ENCODE measurements at places on chromosomes 7 and 10.

- no peak for DNase-seq
Measured at GRCh38 chr7:108321359-108321758, 134.9 kb downstream of the NRCAM start.

- no peak for DNase-seq
Measured at GRCh38 chr7:33876596-33877274, 28.6 kb upstream of the BMPER start.

GRCh38 chr7:135480966-135481597, 28.8 kb downstream of the CNOT4 start:
- no peak for DNase-seq

DNA sequence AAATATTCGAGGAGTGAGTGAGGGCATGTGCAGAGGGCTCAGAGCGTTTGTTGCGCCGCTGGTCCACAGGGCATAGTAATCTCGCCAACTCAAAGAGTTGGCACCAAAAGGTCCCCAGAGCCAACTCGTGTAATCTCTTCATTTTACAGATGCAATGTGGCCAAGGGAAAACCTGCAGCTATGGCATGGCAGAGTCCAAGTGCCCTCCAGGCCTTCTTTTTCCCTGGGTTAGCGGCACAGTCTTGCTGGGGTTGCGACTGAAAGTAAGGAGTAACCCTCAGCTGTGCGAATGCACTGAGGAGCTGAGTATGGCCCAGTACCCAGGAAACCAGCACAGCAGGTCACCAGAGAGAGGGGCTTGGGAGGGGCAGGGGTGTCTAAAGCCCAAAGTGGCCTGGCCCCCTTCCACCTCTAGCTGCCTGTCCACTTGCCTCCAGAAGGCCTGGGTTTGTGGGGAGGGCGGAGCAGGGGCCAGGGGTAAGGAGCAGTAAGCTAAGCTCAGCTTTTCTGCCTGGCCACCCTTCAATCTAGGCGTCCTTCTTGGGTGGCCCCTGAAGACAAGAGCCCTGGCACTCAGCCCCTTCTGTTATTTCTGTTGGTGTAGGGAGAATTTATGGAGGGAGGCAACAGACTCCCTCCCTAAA, 3.3 kb upstream of the GAD2 start:
- no peak for DNase-seq

GRCh38 chr7:109407756-109408155, 838.1 kb downstream of the DNAJB9 start:
- DNase-seq: no peak

- no peak for DNase-seq
Measured at GRCh38 chr7:50330696-50331095, 26.2 kb downstream of the IKZF1 start.

DNA sequence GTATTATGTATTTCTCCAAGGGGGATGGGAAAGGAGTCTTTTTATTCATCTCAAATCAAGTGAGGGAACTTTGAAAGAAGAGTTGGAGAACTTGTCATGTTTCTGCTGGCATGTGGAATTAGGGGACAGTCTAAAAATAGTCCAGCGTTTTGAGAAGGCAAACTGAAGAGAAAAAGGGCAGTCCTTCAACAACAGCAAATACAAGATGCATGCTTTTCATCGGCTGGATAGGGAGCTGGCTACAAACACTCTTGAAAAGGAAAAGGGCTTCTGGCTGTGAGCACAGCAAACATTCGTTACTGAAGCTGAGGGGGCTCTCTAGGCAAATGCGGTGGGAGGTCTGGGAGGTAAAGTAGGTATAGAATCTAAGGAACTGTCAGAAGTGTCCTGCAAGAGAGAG, 91.9 kb downstream of the AHR start:
- DNase-seq: no peak

GRCh38 chr7:121167971-121168370, 160.8 kb upstream of the WNT16 start:
- DNase-seq: no peak

GRCh38 chr10:102645388-102645740, 1.1 kb downstream of the TRIM8 start:
- no peak for DNase-seq

GRCh38 chr7:48300301-48300700, 129.0 kb downstream of the ABCA13 start:
- no peak for DNase-seq

DNA sequence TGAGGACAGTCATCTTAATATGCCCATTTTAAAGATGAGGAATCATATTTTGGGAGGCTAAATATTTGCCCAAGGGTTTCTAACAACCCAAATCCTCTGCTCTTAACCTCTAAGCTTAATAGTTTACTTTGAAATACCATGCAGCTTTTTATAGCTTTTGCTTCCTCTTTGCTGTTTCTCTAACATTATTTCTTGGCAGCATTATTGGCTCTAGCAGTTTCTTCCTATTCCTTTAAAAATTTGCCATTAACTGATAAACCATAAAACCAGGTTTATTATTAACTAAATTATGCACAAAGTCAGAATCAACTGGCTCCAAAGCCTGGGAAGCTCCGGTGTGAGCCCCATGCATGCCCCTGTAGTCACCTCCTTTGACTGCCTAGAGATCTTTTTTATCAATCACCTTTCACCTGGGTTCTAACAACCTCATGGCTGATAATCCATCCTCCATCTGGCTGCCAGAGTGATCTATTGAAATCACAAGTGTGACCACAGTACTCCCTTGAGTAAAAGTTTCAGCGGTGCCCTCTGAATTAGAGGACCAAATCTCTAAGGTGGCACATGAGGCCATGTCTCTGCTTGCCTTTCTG, 62.4 kb downstream of the ITGB8 start:
- no peak for DNase-seq

- DNase-seq: no peak
Measured at GRCh38 chr10:4847561-4848355, 21.8 kb downstream of the AKR1E2 start.

GRCh38 chr7:50095634-50096033, 2.6 kb upstream of the ZPBP start:
- DNase-seq: no peak

GRCh38 chr7:24936121-24936824, 43.7 kb downstream of the OSBPL3 start:
- DNase-seq: no peak

GRCh38 chr10:77247031-77247990, 390.3 kb downstream of the KCNMA1 start:
- no peak for DNase-seq

DNA sequence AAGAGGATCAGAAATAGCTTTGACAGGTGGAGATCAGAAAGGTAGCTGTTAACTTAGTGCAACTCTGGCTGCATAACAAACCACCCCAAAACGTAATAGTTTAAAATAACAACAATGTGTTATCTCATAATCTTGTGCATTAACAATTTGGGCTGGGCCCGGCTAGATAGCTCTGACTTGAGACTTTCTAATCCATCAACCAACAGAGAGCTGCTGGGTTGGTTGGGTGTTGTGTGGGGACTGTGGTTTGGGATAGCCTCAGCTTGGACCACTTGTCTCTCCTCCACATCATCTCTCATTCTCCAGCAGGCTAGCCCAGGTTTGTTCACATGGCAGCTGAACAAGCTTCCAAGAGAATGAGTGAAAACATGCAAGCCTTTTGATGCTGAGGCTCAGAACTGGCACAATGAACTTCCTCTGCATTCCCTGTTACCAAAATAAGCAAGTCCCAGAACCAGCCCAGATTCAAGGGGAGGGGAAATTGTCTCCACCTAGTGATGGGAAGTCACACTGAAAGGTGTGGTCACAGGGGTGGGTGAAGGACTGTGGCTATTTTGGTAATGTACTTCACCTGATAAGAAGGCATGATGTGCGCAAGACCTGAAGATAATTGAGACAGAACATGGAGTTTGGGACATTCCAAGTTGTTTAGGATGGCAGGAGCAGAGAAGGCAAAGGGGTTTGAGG, 20.4 kb upstream of the ASAH2 start:
- DNase-seq: no peak

- DNase-seq: no peak
Measured at GRCh38 chr7:54824655-54825054, 65.6 kb upstream of the SEC61G start.

- DNase-seq: no peak
Measured at GRCh38 chr7:88111954-88112471, 107.8 kb downstream of the SRI start.

DNA sequence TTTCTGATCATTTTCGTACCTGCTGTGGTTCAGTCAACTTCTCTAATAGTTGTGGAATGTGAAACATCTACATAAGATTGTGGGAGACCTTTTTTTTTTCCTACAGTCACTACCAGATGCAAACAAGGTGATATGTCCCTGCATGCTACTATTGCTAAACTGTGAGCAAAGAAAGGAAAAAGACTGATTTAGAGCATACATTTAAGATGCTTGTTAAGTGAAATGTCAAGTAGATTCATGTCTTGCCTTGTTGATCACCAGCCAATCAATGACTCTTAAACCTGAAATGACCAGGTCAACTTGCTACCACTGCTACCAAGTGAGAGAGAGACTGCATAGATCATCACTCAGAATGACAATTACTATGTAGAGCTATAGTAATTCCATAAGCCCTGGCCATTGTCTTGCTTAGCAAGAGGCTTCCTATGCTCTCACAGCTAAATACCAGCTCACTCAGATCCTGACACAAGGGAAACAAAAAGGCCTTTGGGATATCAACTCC, 84.3 kb upstream of the SKAP2 start:
- no peak for DNase-seq

GRCh38 chr10:96188421-96188820, 58.3 kb downstream of the ZNF518A start:
- DNase-seq: no peak

- DNase-seq: no peak
Measured at GRCh38 chr10:110410329-110411046, 87.2 kb upstream of the DUSP5 start.

GRCh38 chr7:28046035-28046434, 134.6 kb downstream of the JAZF1 start:
- no peak for DNase-seq

DNA sequence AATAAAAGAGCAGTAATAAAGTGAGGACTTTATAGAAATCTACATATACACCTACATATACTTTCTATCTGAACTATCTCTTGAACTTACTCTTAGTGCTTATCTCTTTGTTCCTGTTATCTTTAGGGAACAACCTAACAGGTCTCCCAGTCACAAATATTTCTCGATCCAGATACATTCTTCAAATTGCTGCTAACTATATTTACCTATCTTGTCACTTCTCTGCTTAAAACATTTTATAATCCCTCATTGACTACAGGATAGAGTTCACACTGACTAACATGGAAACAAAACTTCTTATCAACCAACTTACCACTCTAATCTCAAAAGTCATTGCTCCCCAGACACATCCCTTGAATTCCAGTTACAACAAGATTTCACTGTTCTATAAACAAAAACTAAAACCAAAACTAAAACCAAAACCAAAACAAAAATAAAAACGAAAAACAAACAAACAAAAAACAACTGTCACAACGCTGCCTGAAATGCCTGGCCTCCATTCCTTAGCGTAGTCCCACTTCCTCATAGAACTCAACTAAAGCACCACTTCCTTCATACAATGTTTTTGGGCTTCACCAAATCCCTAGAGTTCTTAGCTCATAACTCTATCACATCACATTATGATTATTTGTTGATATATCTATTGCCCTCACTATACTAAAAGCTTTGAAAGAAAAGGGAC, 134.7 kb downstream of the SEMA3D start:
- no peak for DNase-seq

DNA sequence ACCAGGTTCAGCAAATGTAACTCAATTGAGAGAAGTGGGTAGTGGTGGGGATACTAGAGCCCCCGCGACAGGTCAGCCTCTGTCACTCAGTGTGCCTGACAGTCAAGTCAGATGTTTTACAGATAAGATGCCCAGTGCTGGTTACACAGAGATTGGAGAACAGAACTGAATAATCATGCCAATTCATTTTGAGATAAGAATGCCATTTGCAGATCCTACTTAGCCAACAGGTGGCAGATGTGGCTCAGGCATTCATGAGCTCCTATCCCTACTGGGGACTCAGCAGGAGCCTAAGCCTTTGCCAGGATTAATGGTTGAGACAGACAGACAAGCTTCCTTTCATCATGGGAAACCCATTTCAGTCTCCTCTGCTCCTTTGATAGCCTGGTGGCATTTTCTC, 137.8 kb downstream of the MAPK8 start:
- no peak for DNase-seq

DNA sequence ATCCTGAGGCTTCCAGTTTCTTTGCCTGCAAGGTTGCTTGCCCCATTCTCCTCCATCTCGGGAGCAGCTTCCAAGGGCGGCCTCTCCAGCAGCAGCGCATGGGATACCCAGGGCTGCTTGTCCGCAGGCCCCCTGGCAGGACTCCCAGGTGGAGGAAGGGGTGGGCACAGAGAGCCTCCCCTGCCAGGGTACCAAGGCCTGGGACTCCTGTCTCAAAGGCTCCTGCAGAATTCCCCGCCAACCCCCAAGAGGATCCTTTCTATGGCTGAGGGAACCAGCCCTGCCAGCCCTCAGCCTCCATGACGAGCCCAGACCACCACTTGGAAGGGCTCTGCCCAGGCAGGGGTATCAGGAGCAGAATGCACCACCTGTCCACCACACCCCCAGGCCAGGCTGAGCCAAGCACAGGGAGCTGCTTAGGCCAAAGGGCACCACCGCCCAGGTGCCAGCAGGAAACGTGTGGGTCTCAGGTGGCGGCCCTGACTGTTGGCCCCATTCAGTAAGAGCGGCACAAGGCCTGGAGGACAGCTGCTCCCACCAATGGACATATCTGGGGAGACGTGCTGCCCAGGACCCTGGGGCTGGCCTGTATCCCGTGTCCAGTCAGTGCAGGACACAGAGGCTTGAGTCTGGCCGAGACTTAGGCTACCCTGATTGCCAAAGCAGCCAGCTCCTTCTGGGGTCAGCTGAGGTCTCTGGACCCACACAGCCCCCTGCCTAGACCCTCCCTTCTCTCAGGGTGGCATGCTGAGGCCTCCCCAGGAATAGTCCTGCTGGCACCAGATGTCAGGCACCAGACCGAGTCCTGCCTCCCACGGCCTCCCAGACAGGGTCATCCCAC, 33.8 kb upstream of the INPP5A start:
- DNase-seq: no peak

DNA sequence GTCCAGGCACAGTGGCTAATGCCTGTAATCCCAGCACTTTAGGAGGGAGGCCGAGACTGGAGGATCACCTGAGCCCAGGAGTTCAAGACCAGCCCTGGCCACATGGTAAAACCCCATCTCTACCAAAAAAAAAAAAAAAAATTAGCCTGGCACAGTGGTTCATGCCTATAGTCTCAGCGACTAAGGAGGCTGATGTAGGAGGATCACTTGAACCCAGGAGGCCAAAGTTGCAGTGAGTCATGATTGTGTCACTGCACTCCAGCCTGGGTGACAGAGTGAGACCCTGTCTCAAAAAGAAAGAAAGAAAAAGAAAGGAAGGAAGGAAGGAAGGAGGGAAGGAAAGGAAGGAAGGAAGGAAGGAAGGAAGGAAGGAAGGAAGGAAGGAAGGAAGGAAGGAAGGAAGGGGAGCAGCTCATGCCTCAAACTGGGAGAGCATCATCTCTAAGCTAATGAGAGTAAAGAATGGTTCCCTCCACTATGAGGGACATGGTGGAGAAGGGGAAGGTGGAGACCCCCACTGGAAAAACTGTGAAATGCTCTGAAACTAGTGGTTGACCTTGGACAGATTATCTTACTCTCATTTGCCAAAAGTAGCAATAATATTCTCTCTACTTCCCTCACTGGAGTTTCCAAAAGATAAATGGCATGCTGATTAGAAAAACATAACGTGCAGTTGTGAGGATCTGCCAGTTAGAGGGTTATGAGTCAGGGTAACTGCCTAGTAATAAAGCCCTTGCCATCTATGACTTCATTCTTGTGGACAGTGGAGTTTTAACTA, 16.8 kb downstream of the GIMAP5 start:
- DNase-seq: no peak

GRCh38 chr10:20485554-20485953, 411.6 kb downstream of the NEBL start:
- no peak for DNase-seq

Data from esophagus squamous epithelium (tissue), 5 donors.